Nucleus accumbens (tissue), 56 donors: ENCODE measurements at places on chromosomes 1 and 21.

DNA sequence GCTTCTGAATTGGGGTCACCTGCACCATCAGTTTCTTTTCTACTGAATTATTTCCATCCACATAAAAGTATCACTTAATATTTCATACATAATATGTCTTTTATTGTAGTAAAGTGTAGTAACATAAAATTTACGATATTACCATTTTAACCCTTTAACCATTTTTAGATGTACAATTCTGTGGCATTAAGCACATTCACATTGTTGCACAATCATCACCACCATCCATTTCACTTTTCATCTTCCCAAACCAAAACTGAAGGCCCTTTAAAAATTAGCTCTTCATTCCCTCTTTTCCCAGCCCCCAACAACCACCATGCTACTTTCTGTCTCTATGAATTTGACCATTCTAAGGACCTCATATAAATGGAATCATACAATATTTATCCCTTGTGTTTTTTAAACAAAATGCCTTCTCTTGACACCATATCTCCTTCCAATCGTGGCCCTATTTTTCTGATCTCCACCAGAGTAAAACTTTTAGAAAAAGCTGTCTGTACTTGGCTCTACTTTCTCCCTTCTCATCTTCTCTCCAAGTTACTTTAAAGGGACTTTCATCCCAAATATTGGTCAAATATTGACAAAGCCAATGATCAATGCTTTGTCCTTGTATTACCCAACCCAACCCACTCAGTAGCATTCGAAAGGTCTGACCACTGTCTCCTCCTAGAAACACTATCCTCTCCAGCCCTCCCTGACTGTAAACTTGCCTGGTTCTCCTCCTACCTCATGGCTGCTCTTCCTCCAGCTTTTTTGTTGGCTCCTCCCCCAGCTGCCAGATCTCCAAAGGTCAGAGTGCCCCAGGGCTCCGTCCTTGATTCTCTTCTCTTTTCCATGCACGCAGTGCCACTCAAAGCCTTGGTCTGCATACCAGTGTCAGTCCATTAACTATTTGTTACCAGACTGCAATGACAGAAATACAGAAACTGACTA is 44.7 kb downstream of the SLC30A10 start:
- DNase-seq, result no peak

DNA sequence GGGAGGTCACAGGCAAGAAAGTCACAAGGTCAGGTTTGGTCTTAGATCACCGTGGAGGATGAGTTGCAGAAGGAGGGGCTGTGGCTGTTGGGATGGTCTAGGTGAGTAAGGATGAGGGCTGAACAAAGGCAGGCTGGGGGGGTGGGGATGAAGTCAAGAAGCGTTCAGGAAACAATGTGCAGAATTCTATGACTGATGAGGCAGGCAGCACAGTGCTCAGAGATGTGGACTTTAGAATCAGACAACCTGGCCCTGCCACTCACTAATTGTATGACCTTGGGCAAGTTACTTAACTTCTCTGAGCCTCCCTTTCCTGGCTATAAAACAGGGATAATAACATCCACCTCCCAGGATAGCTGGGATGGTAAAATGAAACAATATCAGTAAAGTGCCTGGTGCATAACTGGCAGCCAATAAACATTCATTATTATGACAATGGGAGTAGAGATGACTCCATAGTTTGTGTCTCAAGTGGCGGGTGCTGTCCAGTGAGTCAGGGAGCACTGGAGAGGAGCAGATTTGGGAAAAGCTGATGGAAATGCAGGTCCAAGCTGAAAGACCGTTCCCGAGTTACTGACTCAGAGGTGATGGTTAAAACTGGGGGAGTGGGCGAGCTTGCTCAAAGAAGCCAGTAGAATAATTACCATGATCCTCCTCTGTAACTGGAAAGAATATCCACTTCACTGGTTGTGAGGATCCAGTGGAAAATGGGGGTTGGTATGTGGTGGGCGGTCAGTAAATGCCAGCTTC is 2.1 kb downstream of the TIE1 start:
- DNase-seq, result no peak

GRCh38 chr1:181354865-181355264 is 128.5 kb upstream of the CACNA1E start:
- DNase-seq, result no peak

DNA sequence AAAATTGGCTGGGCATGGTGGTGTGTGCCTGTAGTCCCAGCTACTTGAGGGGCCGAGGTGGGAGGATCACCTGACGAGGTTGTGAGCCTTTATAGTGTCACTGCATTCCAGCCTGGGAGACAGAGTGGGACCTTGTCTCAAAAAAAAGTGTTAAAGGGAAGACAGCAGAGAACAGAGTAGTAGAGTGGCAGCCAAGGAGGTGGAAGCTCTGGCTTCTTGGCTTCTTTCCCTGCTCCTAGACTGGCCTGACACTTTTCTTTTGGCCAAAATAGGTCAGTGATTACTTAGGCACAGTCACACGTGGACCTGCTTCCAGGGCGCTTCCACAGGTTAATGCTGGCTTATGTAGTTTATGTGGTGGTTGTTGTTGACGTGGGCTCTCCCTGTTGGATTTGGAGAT is 3.2 kb downstream of the DIP2A start:
- DNase-seq, result no peak

GRCh38 chr1:55639051-55639450 is 423.9 kb upstream of the USP24 start:
- DNase-seq, result no peak

DNA sequence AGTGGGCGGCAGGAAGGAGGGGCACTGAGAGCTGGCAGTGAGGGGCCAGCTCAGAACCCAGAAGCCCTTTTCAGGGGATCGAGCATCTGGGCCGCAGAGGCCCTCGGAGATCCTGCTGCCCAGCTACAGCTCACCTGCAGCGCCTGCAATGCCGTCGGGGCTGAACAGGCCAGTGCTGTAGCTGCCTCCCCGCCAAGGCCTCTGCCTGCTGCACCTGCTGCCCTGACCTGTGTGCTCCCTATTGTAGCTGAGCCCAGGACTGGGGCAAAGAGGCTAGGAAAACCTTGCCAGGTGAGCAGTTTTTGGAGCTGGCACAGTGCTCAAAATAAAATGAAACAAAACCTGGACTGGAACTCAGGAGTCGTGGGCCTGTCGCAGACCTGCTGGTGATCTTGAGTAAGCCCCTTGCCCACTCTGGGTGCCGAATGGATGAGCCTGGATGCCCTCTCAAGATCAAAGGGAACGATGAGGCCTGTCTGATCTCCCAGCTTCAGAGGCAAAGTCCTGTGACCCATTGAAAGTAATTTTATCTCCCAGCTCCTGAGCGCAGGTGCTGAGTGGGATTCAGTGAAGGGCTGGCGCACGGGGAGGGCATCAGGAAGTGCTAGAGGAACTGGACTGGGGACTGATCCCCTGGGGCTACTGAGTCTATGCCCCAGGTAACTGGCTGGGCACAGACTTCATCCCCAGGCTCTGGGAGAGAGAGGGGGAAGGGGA is 154.6 kb downstream of the FOXD2 start:
- DNase-seq, result no peak

- no peak for DNase-seq
These were observed 39.6 kb upstream of the COL6A1 start for GRCh38 chr21:45941717-45942546.

DNA sequence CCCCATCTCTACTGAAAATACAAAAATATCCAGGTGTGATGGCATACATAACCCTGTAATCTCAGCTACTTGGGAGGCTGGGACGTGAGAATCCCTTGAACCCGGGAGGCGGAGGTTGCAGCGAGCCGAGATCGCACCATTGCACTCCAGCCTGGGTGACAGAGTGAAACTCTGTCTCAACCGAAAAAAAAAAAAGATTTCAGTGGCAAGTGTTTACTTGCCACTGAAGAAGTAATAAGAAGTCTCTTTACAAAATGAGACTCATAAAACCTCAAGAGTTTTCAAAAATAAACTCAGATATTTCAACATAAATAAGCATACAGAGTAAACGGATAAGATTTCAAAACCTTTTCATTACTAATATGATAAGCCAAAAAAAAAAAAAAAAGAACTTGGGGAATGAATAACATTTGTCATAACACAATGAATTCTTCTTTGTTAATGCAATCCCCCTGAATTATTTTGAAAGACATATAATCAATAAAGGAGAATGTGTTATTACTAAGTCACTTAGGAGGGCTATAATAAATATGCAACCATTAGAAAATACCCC is 34.2 kb upstream of the EXO1 start:
- DNase-seq, result no peak

GRCh38 chr21:15252431-15252830 is 187.6 kb upstream of the NRIP1 start:
- no peak for DNase-seq

- DNase-seq, result no peak
These were observed 402.1 kb downstream of the SETD4 start for GRCh38 chr21:35658242-35658641.

GRCh38 chr1:154478639-154479038 is 23.4 kb upstream of the TDRD10 start:
- DNase-seq, result no peak

DNA sequence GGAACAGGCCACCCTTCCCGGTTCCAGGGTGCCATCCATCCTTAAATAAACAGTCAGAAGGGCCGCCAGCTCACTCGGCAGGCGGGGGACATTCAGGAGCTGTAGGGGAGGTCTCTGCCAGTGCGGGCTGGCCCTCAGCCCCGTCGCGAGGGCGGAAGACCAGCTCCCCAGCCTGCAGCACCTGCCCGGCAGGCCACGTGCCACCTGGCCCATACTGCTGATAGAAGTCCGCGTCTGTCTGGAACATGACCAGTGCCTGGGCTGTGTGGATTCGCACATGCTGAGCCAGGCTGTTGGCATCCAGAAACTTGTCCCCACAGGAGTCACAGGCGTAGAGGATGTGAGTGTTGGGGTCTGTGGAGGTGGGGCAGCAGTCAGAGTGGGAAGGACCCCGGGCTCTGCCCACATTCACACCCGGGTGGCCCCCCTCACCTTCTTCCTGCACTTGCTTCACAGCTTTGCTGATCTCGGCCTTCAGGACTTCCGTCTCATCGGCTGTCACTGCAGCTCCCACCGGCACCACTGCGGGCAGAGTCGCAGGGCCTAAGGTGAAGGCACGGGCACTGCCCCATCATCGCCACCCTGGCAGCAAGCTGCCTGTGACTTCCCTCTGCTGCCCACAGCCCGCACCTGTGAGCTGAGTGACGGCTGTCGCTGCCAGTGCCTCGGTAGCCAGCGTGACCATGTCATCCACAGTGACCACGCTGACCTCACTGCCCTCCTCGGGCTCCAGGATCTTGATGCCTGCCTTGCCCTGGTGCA is 33.8 kb downstream of the ZBTB17 start:
- no peak for DNase-seq

GRCh38 chr21:29496337-29496736 is 197.6 kb downstream of the BACH1 start:
- no peak for DNase-seq

- no peak for DNase-seq
These were observed 37.8 kb downstream of the MEGF6 start for GRCh38 chr1:3573500-3573899.

- no peak for DNase-seq
These were observed 101.9 kb upstream of the ACTL8 start for GRCh38 chr1:17653276-17653675.

DNA sequence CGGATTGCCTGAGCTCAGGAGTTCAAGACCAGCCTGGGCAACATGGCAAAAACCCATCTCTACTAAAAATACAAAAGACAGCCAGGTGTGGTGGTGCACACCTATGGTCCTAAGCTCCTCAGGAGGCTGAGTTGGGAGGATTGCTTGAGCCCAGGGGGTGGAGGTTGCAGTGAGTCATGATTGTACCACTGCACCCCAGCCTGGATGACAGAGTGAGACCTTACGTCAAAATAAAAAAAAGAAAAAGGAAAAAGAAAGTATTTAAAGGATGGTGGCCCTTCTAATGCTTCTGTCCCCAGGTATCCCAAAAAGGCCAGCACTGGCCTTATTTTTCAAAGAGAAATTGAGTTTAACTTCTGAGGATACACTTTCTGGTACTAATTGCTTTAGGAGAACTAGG is 1.7 kb downstream of the IKBKE start:
- DNase-seq, result no peak

DNA sequence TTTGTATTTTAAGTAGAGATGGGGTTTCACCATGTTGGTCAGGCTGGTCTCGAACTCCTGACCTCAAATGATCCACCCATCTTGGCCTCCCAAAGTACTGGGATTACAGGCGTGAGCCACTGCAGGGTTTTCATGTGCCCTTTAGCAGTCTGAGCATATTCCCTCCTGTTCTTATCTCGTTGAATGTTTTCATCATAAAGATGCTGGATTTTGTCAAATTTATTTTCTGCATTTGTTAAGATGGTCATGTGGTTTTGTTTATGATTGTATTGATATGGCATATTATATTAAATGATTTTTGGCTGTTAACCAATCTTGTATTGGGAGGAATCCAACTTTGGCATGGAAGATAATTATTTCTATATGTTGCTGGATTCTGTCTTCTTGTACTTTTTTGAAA is 8.8 kb downstream of the JMJD4 start:
- DNase-seq, result no peak

GRCh38 chr1:21644348-21644747 is 24.8 kb downstream of the RAP1GAP start:
- DNase-seq, result no peak
